AG04450 (cell line): ENCODE measurements at places on chromosomes 16 and 17.

GRCh38 chr17:48751172-48751571 lies 22.6 kb upstream of the HOXB13 start:
- no peak for DNase-seq

- DNase-seq, result no peak
Observed at GRCh38 chr16:22347100-22347820, 27.2 kb downstream of the CDR2 start.

GRCh38 chr17:35890774-35891155 lies 10.6 kb upstream of the CCL5 start:
- no peak for DNase-seq

DNA sequence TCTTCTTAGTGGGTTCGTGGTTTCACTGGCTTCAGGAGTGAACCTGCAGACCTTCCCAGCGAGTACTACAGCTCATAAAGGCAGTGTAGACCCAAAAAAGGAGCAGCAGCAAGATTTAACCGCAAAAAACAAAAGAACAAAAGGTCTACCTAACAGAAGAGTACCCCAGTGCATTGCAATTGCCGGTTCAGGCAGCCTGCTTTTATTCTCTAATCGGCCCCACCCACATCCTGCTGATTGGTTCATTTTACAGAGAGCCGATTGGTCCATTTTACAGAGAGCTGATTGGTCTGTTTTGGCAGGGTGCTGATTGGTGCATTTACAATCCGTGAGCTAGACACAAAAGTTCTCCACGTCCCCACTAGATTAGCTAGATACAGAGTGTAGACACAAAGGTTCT lies 2.0 kb upstream of the ARRB2 start:
- no peak for DNase-seq

DNA sequence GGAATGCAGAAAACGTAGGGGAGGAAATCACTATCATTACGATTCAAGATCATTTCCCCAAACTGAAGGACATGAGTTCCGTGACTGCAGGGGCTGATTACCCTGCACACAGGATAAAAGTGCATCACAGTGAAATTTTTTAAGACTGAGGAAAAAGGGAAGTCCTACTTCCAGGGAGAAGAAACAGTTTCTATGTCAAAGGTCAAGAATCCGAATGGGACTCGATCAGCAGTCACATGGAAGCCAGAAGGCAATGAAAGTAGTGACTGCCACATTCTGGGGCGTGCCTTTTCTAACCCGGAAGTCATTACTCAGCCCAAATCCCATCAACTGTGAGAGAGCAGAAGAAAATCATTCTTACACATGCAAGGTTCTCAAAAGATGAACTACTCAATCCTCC lies 12.1 kb downstream of the ZZEF1 start:
- no peak for DNase-seq

DNA sequence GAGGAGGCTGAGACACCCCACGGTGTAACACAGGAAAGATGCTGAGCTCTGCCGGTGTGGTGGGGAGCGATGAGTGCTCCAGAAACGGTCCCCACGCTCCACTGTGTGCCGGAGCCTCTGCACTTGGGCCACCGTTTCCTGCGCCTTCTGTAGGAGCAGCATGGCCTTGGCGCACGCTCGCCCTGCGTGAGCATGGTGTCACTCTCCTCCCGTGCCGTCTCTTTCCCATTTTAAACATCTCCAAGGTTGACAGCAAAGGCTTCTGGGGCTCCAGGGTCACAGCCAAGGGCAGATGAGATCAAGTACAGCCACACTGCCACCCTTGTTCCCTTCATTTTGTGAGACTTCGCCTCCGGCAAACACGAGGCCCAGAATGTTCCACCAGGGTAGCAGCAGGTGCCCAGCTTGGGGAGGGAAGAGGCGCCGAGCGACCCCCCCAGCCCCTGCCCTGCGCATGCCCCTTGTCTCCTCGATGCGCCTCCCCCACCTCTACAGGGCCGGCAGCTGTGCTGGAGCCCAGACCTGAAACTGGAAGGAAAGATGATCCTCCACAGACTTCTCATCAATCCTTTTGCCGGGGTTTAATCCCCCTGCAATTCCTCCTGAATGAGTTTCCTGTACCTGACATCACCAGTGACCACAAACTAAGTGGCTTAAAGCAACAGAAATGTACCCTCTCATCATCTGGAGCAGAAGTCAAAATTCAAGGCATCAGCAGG lies 19.9 kb upstream of the OSGIN1 start:
- no peak for DNase-seq
